ENCODE measurements at places on chromosomes 16 and 17. TPM values are rescaled to one million over a fixed set of nuclear protein-coding genes. Genes with fewer than 3 reads are reported as not detected.

GRCh38 chr16:68825427-68825826 is 17.9 kb upstream of the TANGO6 start:
- no peaks in the 10 kb centered on the region for H3K27me3 ChIP-seq
- H3K4me1 ChIP-seq = no peaks in the 10 kb centered on the region
- no peaks in the 10 kb centered on the region for H3K36me3 ChIP-seq
- no peak overlapping the region for H3K4me3 ChIP-seq
- H3K27ac ChIP-seq = no peak overlapping the region

- H3K4me1 ChIP-seq = peaks cover 15% of the 10 kb centered on the region
- H3K36me3 ChIP-seq = no peaks in the 10 kb centered on the region
- peak overlapping the region; percentile 31 for H3K4me3 ChIP-seq
- no peak for DNase-seq
- no peak overlapping the region for H3K27ac ChIP-seq
- H3K27me3 ChIP-seq = peaks cover 26% of the 10 kb centered on the region
Measured at GRCh38 chr16:87806261-87806640, 40.5 kb upstream of the KLHDC4 start.

GRCh38 chr16:28597692-28598261 is 927 bp upstream of the SULT1A2 start:
- DNase-seq = no peak
- H3K27ac ChIP-seq = no peak overlapping the region
- no peaks in the 10 kb centered on the region for H3K36me3 ChIP-seq
- H3K27me3 ChIP-seq = peaks cover 7% of the 10 kb centered on the region

DNA sequence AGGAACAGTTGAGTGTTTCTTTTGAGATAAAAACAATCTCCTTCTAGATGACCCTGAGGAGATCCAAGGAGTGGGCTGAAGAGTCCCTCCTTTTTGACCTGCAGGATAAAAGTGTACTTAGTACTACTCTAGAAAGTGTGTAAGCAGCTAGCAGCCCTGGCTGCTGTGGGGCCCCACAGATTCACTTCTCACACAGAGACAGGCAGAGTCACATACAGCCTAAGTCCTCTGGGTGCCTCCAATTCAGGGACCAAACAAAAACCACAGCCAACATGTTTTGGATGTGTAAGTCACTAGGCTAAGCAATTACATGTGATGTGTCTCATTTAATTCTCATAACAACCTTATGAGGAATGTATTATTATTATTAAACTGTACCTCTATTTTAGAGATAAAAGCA is 97.1 kb downstream of the TMEM100 start:
- no peak overlapping the region for H3K4me3 ChIP-seq
- H3K4me1 ChIP-seq = no peaks in the 10 kb centered on the region
- DNase-seq = no peak
- no peaks in the 10 kb centered on the region for H3K36me3 ChIP-seq
- H3K27ac ChIP-seq = no peak overlapping the region

- no peaks in the 10 kb centered on the region for H3K27me3 ChIP-seq
- H3K36me3 ChIP-seq = peaks cover 22% of the 10 kb centered on the region
- DNase-seq = no peak
- H3K4me1 ChIP-seq = peaks cover 12% of the 10 kb centered on the region
Measured at GRCh38 chr17:65544672-65545071, 16.8 kb downstream of the AXIN2 start.

DNA sequence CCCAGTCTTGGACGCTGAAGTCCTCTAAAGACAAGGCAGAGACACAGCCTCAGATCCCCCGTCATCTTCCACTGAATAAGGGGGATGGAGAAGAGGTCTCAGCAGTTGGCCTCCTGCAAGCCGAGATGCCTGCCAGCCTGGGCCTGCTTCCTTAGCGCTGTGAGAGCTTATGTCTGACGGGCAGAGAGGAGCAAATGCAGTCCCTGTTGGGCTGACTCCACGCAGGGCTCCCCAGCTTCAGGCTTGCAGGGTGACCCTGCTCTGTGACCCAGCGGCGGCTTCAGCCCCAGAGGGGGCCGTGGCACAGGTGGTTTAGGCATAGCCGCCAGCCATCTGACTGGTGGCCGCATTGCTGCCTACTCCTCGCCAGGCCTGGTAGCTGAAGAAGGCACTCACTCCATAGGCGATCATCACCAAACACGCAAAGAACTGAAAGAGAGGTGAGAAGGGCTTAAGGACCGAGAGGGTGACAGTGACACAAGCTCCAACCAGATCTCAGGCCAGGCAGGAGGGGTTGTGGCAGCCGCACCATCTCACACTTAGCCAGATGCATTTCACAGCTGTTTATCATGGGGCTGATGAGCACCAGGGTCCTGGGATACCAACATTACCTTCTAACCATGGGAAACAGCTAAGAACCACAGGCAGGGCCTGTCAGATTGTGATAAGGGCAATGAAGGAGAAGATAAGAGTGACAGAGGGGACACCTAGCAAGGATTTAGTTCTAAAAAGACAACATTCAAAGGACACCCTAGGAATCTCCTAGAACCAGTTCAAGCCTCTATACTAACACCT is 11.7 kb downstream of the ARL2BP start:
- H3K27ac ChIP-seq = no peak overlapping the region
- H3K27me3 ChIP-seq = no peaks in the 10 kb centered on the region
- peaks cover 14% of the 10 kb centered on the region for H3K4me1 ChIP-seq
- H3K4me3 ChIP-seq = no peak overlapping the region

SLC5A11 gene
- not detected for total RNA-seq

HBZ gene
- not detected for total RNA-seq

DNA sequence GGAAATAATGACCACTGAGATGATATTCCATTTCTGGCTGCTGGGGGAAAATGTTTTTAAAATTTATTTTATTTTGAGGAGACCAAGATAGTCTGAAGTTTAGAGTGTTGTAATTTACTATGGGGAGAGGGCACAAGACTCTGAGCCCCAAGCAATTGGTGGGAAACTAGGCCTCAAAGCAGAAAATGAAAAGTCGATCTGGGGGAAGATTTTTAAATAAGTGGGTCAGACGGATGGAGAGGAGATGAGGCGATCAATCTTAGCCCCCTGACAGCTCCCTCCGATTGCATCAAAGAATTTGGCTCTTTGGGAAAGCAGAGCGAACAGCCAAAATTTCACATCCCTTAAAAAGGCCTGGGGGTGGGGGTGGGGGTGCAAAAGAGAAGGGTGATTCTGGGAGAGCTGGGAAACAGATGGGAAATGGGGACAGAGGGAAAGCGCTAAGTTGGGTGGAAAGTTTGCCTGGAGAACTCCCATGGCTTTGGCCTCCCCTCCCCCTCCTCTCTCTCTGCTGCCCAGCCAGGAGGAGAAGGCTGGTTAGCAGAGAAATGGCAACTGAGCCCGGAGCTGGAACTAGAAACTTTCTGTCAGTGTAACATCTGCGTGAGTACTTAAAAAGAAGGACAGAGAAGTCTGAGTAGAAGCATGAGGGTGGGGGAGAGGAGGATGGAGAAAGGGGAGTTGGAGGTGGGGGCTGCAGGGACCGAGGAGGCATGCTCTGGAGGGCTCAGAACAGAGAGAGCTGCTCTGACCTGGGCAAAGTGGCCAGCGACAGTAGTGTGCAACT is 1.4 kb upstream of the HOXB2 start:
- peaks cover 17% of the 10 kb centered on the region for H3K36me3 ChIP-seq
- H3K27ac ChIP-seq = peak overlapping the region; percentile 96
- peak overlapping the region; percentile 39 for H3K4me3 ChIP-seq
- H3K27me3 ChIP-seq = no peaks in the 10 kb centered on the region

DNA sequence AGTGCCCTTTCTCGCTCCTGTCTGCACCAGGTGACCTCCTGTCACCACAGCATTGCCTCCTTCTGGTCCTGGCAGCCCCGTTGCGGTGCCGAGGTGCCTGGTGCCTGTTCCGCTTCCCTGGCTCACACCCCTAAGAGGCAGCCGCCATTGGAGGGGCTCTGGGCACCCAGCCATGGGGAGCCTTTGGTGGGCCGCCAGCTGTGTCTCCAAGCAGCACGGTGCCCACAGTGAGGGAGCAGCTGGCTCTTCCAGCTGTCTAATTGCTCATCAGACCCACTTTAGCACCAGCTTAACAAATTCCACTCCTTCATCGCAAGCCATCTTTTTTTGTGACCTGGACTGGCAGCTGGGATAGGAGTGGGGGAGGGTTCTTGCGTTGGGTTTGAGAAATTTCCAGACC is 276.1 kb downstream of the SNX29 start:
- no peak overlapping the region for H3K4me3 ChIP-seq
- H3K36me3 ChIP-seq = no peaks in the 10 kb centered on the region
- no peak for DNase-seq
- H3K4me1 ChIP-seq = no peaks in the 10 kb centered on the region
- H3K27me3 ChIP-seq = no peaks in the 10 kb centered on the region

DNA sequence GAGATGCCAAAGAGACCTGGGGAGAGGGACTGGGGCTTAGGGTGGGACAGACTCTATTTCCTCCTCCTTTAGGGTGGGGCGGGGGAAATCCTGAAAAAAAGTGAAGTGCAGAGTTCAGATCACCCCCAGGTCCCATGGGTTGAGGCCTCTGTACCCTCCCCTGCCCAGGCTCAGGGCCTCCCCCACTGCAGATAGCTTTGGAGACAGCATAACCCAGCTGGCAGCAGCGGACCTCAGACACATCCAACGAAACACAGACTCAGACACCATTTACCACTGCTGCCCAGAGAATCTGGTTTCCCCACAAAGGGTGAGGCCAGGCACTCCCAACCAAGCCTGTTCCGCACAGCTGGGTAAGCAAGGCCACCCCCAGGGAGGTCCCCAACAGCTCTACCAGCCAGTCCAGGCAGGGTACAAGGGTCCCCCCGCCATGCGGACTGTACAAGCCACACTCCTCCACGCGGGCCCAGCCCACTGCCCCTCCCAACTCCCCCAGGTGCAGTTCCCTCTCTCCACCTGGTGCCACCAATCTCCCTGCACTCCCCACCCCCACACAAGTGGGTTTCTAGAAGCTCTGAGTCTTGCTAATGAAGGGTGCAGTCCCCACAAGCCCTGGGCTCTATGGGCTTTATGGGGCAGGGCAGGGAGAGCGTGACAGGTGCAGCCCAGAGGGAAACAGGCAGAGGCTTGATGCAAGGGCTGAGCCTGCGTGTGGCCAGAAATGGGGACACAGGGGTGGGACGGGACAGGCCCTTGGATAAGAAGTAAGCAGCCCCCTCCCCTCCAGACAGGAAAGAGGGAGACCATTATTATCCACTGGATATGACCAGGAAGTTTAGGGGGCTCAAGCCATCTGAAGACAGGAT is 8.9 kb downstream of the RHBDF2 start:
- H3K27me3 ChIP-seq = no peaks in the 10 kb centered on the region
- DNase-seq = no peak
- peaks cover 29% of the 10 kb centered on the region for H3K4me1 ChIP-seq
- H3K27ac ChIP-seq = peak overlapping the region; percentile 66
- H3K4me3 ChIP-seq = no peak overlapping the region

DNA sequence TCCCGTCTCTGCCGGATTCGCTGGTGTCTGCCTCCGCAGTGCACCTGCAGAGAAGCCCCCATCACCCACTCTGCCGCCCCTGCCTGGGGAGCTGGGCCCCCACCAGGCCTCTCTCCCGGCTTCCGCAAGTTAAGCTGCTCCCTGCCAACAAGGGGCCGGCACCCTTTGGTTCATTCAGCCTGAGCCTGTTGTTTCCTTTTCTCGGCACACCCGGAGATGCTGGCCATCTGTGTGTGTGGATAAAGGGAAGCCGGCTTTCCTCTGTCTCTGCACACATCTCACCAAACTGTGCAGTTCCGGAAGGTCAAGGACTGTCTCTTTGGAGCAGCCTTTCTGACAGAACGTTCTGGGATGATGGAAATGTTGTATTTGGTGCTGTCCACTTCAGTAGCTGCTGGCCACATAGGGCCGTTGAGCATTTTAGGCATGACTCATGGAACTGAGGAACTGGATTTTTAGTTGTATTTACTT is 6.8 kb downstream of the MAPK8IP3 start:
- no peaks in the 10 kb centered on the region for H3K36me3 ChIP-seq
- H3K27me3 ChIP-seq = no peaks in the 10 kb centered on the region
- H3K4me1 ChIP-seq = peaks cover 29% of the 10 kb centered on the region
- peak overlapping the region; percentile 7 for H3K27ac ChIP-seq

GRCh38 chr17:7912927-7913524 is 3.1 kb downstream of the RNF227 start:
- no peak overlapping the region for H3K27ac ChIP-seq
- DNase-seq = no peak
- no peak overlapping the region for H3K4me3 ChIP-seq
- H3K36me3 ChIP-seq = peaks cover 21% of the 10 kb centered on the region
- no peaks in the 10 kb centered on the region for H3K27me3 ChIP-seq

GRCh38 chr17:67417507-67417906 is 40.4 kb downstream of the PITPNC1 start:
- H3K4me3 ChIP-seq = no peak overlapping the region
- peaks cover 23% of the 10 kb centered on the region for H3K4me1 ChIP-seq
- H3K27ac ChIP-seq = no peak overlapping the region
- DNase-seq = no peak
- H3K36me3 ChIP-seq = no peaks in the 10 kb centered on the region

- DNase-seq = no peak
- H3K36me3 ChIP-seq = no peaks in the 10 kb centered on the region
- peak overlapping the region; percentile 93 for H3K27ac ChIP-seq
- H3K4me3 ChIP-seq = peak overlapping the region; percentile 84
Measured at GRCh38 chr17:32142857-32143526, 690 bp downstream of the RHOT1 start.

DNA sequence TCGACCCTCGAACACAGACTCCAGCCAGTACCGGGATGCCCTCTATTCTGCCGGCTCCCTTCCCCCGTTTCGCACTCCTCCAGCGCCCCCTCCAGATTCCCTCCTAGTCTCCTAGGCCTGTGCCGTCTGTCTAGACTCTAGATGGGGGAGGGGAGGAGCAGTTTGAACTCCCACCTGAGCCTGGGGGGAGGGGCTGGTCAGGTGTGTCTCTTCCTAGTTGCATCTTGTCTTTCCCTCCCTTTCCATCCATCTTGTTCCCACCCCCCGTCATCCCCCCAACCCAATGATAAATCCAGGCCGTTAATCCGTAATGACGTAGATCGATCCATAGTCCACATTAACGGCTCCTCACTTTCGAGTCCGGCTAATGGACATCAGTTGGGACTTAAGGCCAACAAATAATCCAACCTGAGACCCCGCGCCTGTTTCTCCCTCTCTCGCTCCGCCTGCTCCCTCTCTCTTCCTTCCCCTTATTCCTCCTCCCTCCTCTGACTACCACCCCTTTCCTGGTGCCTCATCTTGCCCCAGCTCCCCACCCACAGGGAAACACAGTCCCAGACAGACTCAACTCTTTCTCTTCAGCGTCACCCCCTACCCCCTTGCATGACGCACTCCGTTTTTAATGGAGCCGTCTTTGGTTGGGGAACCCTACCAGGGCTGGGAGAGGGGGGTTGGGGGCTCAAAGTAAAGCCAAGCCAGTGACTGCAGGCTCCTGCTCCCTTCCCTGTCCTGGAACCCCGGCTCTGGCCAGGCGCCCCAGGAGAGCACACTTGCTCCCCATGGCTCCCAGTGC is 3.4 kb upstream of the HOXB5 start:
- peaks cover 33% of the 10 kb centered on the region for H3K4me1 ChIP-seq
- no peak for DNase-seq
- peaks cover 11% of the 10 kb centered on the region for H3K27me3 ChIP-seq
- peak overlapping the region; percentile 56 for H3K4me3 ChIP-seq

All from esophagus muscularis mucosa (tissue), 4 donors.